Effector memory CD4-positive, alpha-beta T cell (primary cell): ENCODE measurements at places on chromosomes 7 and 10.

DNA sequence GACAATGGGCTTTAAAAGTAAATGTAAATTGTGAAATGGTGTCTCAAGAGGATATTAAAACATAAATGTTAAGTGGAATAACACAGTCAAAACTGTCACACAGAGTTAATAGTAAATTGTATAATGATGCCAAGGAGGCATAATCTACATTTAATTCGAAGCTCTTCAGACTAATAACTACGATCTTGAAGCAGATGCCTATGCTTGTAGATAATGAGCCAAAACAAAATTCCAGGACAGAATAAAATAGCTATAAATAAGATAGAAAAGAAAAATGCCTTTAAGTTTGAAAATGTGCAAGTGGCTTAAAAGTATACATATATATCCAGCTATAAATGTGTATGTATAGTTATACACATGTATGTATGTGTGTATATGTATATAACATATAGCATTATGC lies 17.5 kb downstream of the TWIST1 start:
- no peak for DNase-seq

- DNase-seq: no peak
Measured at GRCh38 chr10:32501906-32502305, 56.0 kb downstream of the CCDC7 start.

DNA sequence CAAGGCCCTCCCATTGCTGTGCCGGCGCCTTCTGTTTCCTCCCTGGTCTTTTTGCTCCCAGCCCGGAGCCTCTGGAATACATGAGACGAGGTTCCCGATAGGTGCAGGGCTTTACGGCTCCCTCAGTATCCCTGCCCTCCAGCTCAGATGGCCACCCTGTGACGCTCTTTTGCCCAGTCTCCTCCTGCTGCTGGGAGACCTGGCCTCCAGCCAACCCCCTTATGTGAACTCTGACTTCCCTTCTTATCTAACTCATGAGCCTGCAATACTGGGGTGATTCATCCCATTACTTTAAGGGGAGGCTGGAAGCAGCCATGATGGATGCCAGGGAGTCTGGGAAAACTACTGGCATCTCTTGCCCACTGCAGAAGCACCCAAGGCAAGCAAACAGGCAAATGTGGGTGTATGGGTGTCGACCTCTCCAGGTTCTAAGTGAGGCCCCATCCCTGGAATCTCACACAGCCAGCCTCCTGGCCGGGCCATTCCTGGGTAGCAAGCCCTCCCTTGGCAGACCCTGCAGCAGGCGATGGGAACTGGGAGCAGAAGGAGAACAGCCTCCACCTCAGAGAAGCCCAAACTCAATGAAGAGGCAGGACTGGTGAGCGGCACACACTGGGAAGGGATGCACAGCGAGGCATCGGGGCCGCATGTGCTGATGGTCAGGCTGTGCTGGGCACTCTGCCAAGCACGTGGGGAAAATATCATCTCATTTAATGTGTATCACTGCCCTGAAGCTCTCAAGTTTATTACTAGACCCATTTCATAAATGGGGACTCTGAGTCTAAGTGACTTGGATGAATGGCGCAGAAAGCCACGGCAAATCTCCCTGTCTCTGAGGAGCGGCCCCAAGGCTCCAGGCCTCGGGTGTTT lies 97.5 kb downstream of the FAM53B start:
- no peak for DNase-seq

DNA sequence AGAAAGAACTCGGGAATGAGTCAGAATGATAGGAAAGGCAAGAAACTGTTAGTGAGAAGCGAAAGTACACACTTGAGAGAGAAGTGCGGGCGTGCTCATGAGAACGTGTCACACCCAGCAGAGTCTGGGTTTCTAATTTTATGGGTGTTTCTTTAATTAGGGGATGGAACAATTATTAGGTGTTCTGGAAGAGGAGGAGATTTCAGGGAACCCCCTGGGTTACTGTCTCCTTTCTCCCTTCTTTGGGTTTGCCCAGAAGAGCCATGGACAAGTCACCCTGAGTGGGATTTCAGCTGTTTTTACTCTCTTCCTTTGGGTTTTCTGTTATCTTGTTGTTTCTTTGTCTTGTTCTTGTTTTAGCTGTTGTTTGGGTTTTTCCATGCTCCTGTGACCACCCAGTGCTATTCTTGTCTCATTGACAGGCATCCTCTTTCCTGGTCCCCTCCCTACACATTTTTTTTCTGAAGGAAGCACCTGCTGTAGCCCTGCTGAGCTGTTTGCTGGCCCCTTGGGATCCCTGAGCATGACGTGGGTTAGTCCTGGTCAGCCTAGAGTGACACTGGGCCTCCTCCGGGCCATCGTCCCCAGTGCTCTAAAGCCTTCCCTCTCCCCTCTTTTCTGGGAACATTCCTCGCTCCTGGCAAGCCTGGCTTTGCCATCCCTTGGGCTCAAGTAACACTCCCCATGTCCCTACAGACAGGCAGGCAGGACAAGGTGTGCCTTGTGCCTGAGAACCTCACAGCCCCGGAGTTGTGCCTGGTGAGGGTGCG lies 3.5 kb downstream of the SH2D4B start:
- DNase-seq: no peak

DNA sequence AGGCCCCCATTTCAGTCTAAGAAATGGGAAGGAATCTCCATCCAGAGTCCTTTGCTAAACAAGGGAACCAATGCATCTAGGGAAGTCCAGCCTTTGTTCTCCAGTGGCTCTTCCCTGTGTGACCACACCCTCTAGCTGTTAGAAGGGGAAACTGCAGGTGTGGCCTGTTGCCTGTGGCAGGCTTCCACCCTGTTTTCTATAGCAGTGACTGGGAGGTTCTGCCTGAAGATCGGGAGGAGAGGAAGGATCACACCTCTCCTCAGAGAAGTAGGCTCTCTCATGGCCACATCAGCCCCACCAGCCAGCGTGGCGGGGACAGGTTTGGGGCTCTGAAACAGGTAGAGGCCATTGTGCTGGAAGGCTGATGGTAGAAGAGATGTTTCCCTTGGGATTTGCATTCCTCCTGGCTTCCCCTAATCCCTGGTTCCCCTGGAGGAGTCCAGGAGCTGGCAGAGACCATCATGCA lies 47.7 kb upstream of the TRIM8 start:
- DNase-seq: no peak
